ENCODE measurements at places on chromosomes 11 and 22. TPM values are rescaled to one million over a fixed set of nuclear protein-coding genes. Genes with fewer than 3 reads are reported as not detected.

DNA sequence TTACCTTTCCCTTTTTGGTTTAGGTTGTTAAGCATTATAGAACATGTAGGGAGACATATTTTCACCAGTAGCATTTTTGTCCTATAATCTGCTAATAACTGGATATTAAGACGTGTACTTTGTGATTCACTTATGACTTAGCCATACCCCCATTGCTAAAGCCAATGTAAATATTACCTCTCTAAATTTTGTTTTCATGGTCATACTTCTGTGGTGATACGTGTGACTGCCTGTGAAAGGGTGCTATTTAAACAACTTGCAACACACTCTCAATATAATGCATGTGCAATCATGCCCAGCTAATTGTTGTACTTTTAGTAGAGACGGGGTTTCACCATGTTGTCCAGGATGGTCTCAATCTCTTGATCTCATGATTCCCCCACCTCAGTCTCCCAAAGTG is 36.2 kb upstream of the PAK1 start:
- no peak for DNase-seq

- no peak for DNase-seq
These were observed 32.5 kb downstream of the MRGPRX2 start for GRCh38 chr11:19027829-19028595.

MPZL2 gene
- 53.7 TPM for total RNA-seq

YPEL1 gene
- 6.3 TPM for total RNA-seq

DNA sequence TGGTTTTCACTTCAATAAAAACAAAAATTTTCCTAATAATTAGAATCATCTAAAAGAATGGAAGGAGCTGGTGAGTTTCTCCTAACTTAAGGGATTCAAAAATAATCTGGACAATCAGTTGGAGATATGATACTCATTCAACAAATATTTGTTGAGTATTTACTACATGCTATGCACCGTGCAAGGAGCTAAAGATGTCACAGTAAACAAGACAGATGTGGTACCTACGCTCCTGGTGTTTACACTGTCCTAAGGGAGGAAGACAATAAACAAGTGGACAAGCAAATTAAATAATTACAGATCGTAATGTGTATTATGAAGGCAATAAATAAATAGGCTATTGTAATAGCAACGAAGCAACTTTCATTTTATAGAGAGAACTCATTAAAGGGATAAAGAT is 9.9 kb upstream of the SPON1 start:
- DNase-seq, result no peak

DNA sequence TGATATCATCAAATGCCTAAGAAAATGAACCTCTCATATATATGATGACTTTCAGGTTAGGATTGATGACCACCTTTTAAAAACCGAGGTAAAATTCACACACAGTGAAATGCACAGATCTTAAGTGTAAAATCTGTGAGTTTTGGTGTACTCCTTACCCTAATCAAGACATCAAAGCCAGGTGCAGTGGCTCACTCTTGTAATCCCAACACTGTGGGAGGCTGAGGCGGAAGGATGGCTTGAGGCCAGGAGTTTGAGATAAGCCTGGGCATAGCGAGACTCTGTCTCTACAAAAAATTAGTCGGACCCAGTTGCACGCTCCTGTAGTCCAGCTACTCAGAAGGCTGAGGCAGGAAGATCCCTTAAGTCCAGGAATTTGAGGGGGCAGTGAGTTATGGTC is 140.4 kb downstream of the UVRAG start:
- no peak for DNase-seq

- no peak for DNase-seq
These were observed 4.7 kb upstream of the ST3GAL4 start for GRCh38 chr11:126350836-126351235.

- DNase-seq, result no peak
These were observed 21.1 kb downstream of the SIK3 start for GRCh38 chr11:117076941-117077691.

Measured in tibial nerve (tissue), 4 donors.